ENCODE measurements at places on chromosomes 7 and 10. TPM values are rescaled to one million over a fixed set of nuclear protein-coding genes. Genes with fewer than 3 reads are reported as not detected.

Gene AKR1B15
- total RNA-seq: not detected

DNA sequence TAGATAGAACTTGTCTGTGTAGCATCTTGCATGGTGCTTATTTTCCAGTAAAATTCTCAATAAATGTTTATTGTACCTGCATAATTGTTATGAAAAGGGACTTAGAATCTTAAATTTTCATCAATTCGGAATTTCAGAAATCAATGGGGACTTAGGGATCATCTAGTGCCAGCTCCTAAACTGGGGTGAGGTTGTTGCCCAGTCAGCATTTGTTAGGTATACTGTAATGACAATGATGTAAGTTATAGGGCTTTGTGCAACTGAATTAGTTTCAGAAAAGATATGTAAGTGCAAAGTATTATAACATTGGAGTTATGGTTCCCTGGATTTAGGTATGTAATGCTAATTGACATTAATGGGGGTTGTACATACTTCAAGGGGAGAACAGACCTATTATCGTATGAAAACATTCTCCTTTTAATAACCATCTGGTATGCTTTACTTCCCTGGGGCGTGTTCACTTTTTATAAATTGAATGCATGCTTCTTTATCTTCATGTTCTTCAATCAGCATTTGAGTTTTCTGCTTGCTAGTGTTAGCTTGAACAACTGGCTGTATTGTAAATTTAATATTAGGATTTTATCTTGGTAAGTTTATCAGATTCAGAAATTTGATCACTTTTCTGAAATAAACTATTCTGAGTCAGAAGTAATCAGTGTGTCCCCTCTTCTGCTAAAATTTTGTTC is 270.3 kb downstream of the BBS9 start:
- DNase-seq: no peak

Gene WDR11
- total RNA-seq: 109 TPM

DNA sequence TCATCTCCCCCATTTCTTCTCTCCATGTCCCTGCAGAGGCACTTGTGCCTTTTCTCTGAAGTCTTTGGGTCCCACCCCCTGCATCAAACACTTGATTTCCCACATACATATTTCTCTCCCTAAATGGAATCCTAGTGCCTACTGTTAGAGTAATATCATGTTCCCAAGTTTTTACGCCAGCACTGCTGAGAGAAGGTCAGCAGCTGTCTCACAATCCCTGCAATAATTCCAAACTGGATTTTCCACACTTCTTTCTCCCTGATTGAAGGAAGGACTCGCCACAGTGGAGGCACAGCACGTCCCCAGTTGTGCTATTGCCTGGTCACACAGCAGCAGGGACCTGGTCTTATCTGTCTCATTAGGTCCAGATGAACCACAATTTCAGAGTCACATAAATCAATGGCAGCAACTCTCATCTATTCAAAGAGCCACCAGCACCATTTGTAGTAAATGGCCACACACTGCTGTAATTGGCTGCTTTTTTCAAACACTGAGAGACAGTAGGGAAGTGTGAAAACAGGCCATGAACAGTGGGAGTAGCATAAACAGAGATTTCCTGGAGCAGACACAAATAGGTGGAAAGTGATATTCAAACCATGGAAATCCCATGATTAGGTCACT is 605.5 kb downstream of the XPNPEP1 start:
- no peak for DNase-seq

GRCh38 chr7:94452239-94452638 is 57.4 kb upstream of the CASD1 start:
- DNase-seq: no peak

DNA sequence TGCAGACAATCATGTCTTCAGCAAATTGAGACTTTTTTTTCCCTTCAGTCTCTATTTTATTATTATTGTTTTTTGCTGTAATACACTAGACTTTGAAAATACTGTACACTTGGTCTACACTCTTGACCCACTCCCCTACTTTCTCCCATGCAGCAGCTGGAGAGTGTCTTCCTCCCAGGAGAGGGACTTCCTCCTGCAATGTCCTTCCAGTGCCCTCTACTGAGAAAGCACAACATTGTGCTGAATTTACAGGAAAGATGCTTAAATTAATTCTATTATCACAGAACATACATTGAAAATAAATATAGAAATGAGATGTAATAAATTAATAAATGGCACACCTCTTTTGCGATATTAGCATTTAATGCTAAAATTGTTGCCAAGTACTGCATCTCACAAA is 411.3 kb downstream of the CCSER2 start:
- DNase-seq: no peak

Gene ZNF503
- 24.8 TPM for total RNA-seq

Gene DMTF1
- total RNA-seq: 60.8 TPM

DNA sequence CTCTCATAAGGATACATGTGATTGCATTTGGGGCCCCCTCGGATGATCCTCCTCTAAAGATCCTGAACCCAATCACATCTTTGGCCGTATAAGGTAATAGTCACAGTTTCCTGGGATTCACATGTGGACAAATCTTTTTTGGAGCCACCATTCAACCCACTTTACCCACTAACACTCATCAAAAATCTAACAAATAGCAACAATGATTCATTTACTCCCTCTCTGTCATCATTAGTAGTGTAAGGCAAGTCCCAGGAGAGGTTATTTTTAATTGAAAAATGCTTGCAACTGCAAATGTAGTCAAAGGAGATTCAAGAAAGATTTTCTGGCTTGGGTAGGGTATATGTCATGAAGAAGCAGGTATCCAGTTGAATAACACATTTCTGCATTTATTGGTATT is 9.9 kb upstream of the SMKR1 start:
- DNase-seq: no peak

DNA sequence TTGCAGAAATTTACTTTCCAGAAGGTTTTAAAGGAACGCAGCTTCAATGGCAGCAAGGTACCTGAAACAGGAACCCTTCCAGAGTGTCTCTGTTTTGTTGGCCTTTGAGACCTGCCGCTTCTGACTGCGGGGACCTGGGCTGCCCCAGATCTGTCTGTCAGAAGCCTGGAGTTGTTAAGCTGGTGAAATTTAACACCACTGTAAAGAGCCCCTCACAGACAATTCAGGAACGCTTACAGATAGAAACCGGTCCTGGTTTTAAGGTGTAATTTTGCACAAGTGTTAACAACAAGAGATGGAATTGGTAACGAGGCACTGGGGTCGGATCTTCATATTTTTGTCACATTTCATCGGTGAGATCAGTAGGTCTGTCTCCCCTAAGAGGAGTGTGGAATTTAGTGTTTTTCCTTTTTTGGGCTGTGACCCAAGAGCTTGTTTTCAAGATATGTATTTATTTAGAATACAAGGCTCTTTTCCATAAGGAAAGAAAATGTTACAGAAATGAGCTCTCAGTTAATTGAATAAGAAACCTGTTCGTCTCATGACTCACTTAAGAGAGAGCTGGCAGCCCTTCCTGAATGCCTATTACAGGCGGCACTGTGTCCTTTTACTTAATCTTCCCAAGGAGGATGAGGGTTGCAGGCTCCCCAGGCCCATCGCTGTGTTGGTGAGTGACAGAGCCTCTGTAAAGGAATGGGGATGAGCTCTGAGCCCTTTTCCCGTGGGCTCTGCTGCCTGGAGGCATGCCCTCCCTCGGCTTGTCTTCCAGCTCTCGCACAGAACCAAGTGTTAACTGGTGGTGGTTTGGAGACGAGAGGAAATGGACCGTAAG is 168.7 kb downstream of the CUX1 start:
- no peak for DNase-seq

All from lung (tissue), 17 donors.